ENCODE measurements at places on chromosomes 3 and 15. TPM values are rescaled to one million over a fixed set of nuclear protein-coding genes. Genes with fewer than 3 reads are reported as not detected.

KCNMB3 gene
- total RNA-seq: 4.9 TPM

SPG21 gene
- 60.7 TPM for total RNA-seq

GRCh38 chr3:160928183-160928726, 172.2 kb downstream of the PPM1L start:
- DNase-seq: no peak
- no peak overlapping the region for H3K4me3 ChIP-seq
- peaks cover 6% of the 10 kb centered on the region for H3K4me1 ChIP-seq
- no peaks in the 10 kb centered on the region for H3K36me3 ChIP-seq
- H3K27me3 ChIP-seq: no peaks in the 10 kb centered on the region
- no peak overlapping the region for H3K27ac ChIP-seq

GRCh38 chr15:69725957-69726356, 273.3 kb downstream of the RPLP1 start:
- no peak overlapping the region for H3K4me3 ChIP-seq
- peaks cover 26% of the 10 kb centered on the region for H3K4me1 ChIP-seq
- no peaks in the 10 kb centered on the region for H3K27me3 ChIP-seq
- H3K36me3 ChIP-seq: no peaks in the 10 kb centered on the region

Measured in spinal cord (tissue), 10 donors.